ENCODE measurements at places on chromosomes 7 and 10. TPM values are rescaled to one million over a fixed set of nuclear protein-coding genes. Genes with fewer than 3 reads are reported as not detected.

DNA sequence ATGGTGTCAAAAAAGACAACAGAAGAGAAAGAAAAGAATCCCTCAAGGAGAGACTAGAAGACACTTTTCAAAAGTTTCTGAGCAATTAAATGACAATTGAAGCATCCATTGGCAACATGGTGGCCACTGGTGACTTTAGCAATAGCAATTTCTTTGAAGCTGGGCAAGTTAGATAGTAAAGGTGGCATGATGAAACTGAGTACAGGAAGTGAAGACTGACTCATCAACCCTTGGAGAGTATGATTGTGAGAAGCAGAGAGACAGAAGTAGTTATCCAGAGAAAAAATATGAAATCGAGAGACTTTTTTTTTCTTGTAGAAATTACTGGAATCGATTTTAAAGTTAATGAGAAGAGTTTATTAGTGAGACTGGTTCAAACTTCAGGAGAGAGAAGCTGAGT, 52.5 kb downstream of the DGKB start:
- DNase-seq = no peak

GRCh38 chr7:19982841-19983835, 209.7 kb upstream of the TMEM196 start:
- peak; percentile 24 for DNase-seq

MMS19 gene
- total RNA-seq = 73.3 TPM

GRCh38 chr7:2243458-2243857, 1.4 kb downstream of the NUDT1 start:
- no peak for DNase-seq

ABLIM1 gene
- 64.1 TPM for total RNA-seq

GRCh38 chr10:11140963-11141362, 123.3 kb downstream of the CELF2 start:
- DNase-seq = no peak

GRCh38 chr10:29773675-29774091, 138.9 kb upstream of the SVIL start:
- DNase-seq = no peak

GALNT17 gene
- total RNA-seq = not detected

WEE2 gene
- not detected for total RNA-seq

DNA sequence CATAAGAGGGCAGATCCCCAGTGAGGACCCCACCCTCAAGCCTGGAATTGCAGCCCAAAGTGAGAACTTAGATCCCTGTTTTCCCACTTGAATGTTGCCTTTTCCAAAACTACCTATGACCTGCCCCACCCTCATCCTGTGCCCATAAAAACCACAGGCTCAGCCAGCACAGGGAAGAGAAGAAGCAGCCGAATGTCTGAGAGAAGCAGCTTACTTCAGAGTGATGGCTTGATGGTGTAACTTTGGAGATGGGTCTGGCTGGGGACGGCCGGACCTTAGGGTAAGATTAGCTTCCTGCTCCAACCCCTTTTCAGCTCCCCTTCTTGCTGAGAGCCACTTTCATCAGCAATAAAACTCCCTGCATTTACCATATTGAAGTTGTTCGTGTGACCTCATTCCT, 5.7 kb downstream of the SLC25A40 start:
- no peak for DNase-seq

DNA sequence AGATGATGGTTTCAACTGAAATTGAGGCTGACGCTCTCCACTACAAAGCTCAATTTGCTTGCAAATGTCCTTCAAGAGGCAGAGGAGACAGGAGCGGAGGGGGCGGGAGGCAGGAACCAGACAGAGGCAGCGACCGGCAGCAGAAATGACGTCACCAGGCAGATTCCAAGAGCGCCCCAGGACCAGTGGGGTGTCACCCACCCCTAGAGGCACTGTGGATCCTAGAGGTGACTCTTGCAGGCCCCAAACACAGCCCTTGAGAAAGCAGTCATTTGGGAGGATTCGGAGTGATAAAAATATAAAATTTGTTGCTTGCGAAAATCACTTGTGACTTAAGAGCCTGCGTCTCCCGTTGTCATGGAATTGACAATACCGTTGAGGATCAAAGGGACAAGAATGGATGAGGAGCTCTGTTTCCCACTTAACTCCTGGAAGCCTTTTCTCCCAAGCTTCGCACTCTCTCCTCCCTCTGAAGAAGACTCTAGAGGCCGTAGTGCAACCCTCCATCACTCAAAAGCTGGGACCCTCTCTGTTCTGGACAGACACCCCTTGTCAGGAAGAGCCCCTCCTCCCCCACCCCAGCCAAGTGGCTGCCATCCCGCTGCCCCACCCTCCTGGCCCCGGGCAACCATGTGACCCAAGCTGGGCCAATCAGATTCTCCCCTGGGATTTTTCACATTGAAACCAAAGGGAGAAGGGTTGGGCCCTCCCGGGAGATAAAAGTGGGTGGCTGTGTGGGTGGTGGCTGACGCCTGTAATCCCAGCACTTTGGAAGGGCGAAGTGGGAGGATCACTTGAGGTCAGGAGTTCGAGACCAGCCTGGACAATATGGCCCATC, 16.3 kb upstream of the SLC29A4 start:
- no peak for DNase-seq

GJD4 gene
- total RNA-seq = not detected

GRCh38 chr7:24042028-24042427, 242.0 kb upstream of the NPY start:
- no peak for DNase-seq

DNA sequence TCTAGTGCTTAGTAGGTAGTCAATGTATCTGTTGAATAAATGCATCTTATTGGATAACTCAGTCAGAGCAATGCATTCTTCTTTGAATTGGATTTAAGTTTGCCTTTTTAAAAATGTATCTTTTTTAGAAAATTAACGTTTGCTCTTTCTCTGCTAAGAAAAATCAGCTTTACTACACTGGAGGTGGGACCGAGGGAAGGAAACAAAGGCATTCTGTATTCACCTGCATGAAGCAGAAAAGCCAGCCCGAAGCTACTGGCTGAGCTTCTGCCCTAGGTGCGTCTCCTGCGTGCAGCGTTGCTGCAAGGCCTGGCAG, 22.2 kb upstream of the ITGB1 start:
- no peak for DNase-seq

DNA sequence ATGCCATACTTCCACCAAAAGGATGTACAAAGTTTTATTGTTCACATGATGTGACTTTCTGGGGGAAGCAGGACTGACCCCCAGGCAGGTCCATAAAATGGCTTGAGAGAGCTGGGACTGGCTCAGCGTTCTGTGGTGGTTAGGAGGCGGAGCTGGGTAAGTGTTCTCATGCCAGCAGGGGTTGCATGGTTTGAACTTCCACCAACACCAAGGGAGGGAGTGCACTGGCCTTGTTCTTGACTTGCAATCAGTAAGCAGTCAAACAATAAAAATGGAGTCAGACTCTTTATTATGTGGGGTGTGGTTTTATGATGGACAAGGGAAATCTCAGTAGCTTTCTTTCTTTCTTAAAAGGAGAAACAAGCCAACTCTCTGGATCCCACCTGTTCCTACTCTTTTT, 95.4 kb upstream of the PRR15 start:
- no peak for DNase-seq

IGFBP1 gene
- not detected for total RNA-seq

NDUFB2 gene
- 213 TPM for total RNA-seq

DNA sequence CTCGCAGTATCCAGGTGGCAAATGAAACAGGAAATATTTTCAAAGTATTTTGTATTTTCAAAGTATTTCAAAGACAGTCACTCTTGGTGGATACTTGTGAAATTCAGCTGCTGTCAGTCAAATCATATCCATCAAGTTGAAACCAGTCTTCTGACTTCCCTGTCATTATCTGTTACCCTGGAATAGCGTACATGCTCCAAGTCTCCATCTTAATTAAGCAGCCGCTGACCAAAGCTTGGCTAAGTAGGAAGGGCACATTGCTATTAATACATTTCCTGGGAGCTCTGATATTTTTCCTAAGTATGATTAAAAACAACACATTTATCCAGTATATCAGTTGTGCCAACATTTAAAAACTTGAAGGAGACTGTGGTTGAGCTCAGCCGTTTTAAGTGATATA, 112.2 kb downstream of the ZMYND11 start:
- DNase-seq = no peak

GRCh38 chr10:77212632-77213031, 425.0 kb downstream of the KCNMA1 start:
- no peak for DNase-seq

- DNase-seq = no peak
Measured at GRCh38 chr7:48610705-48611104, 313.6 kb upstream of the CDC14C start.

DNA sequence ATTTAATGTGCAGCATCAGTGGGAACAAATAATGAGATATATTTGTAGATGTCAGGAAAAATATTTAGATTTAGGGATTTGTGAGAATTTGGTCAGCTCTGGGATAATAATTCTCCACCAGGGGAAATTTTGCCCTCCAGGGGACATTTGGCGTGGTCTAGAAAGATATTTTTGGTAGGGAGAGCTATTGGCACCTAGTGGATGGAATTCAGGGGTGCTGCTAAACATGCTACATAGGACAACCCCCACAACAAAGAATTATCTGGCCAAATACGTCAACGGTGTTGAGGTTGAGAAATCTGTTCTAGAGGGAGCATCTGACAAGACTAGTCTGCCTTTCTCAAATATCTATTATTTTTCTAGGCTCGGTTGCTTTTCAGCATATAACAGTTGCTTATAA, 2.1 kb downstream of the ADK start:
- no peak for DNase-seq

DNA sequence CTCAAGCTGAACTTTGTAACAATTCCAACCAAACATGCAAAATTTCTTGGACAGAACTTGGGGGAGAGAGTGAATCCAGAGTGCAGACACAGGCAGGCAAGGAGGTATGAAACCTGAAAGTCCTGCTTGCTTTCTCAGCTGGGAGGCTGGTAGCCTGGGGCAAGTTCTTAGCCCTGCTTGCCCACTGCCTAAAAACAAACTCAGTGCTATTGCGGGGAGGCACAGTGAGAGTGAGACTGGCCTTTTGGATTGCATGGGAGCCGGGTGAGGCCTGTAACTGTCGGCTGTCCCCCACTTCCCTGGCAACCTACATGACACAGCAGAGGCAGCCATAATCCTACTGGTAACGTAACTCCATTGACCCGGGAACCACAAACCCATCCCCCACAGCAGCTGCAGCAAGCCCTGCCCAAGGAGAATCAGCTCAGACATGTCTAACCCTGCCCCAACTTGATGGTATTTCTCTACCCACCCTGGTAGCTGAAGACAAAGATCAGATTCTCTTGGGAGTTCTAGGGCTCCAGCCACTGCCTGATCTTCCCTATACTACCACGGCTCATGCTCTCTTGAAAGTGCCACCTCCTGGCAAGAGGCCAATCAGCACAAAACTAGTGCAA, 663.6 kb downstream of the GRM8 start:
- no peak for DNase-seq

GRCh38 chr7:136685501-136686173, 182.8 kb upstream of the CHRM2 start:
- DNase-seq = no peak

DNA sequence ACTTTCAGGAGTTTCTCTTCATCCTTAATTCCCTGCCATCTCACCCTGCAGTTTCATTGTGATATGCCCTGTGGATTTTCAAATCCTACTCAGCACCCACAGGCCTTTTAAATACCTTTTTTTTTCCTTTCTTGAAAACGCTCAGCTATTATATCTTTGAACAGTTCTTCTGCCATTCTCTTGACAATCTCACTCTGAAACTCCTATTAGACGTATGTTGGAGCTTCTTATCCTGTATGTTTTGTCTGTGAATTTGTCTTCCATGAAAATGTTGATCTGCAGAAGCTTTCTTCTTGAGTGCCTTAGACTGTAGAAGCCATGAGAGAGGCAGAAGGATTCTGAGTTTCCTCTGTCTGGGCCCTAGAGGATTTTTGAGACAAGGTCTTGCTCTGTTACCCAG, 18.9 kb upstream of the YAE1 start:
- no peak for DNase-seq

GRM3 gene
- total RNA-seq = not detected

DNA sequence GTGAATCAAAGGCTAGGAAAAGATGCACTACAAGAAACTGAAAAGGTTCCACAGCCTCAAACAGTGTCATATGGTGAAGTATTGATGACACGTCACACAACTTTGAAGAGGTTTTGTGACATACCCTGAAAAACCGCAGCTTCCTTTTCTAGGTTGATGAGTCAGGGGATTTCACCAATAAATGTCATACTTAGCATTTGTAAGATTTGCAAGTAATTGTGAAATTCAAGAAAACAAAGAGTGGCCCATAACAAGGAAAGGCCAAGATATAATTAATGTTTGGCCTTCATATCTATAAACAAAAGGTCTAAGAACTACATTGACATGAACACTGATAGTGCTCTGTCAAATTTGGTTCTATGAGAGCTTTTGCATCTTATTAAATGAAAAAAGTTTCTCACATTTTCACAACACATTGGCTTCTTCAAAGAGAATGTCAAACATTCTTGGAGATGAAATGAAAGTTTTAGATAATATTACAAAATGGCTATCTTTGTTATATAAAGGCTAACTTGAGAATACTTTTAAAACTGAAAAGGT, 62.0 kb upstream of the NAMPT start:
- DNase-seq = peak; percentile 82

GRCh38 chr7:129376076-129376777, 58.0 kb upstream of the STRIP2 start:
- peak; percentile 61 for DNase-seq

DNA sequence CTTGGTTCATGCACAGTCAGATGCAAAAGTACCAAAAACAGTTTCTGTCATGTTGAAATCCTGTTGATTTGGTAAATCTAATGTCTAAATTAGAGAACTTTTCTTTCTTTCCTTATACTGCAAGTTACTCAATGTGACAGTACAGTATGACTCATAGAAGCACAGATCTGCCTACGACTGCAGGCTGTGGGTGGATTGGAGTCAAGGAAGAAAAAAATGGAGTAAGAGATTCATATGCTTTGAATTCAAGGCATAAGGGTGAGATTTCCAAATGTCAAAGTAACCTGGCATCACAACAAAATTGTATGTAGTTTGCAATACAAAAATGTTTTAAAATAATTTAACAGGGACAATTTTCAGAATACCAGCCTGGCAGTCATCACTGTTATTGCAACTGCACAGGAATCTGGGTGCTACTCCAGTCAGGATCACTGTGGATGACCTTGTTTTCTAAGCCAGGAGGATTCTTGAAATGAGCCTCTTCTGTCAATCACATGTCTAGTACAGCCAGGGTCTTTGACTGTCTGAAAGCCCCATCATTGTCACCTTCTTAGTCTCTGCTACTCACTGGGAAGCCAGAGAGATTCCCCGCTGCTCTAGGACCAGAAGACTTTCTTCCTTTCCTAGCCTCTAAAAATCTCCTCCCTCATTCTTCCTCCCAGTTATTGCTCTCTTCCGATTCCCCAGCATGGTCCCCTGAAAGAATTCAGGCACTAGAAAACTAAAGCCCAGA, 83.6 kb downstream of the CD36 start:
- no peak for DNase-seq

TMEM60 gene
- total RNA-seq = 14.1 TPM

ABCB4 gene
- not detected for total RNA-seq

MYO3A gene
- total RNA-seq = not detected

DNA sequence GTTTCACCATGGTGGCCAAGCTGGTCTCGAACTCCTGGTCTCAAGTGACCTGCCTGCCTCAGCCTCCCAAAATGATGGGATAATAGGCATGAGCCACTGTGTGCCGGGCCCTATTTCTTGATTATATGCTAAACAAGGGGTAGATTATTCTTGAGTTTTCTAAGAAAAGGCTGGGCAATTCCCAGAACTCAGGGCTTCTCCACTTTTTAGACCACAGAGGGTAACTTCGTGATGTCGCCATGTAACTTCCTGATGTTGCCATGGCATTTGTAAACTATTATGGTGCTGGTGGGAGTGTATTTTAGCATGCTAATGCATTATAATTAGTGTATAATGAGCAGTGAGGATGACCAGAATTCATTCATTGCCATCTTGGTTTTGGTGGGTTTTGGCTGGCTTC, 35.8 kb downstream of the OTUD1 start:
- no peak for DNase-seq

- DNase-seq = no peak
Measured at GRCh38 chr7:73739387-73739767, 775 bp upstream of the ABHD11 start.

All from activated CD8-positive, alpha-beta T cell treated with anti-CD3 and anti-CD28 coated beads, Interleukin-2, amount 10 ng/mL, durations not matched to agents 7 days and 5 days (primary cell).